ENCODE measurements at places on chromosomes 7 and 10. TPM values are rescaled to one million over a fixed set of nuclear protein-coding genes. Genes with fewer than 3 reads are reported as not detected.

Gene ZCWPW1
- 1.8 TPM for total RNA-seq

DNA sequence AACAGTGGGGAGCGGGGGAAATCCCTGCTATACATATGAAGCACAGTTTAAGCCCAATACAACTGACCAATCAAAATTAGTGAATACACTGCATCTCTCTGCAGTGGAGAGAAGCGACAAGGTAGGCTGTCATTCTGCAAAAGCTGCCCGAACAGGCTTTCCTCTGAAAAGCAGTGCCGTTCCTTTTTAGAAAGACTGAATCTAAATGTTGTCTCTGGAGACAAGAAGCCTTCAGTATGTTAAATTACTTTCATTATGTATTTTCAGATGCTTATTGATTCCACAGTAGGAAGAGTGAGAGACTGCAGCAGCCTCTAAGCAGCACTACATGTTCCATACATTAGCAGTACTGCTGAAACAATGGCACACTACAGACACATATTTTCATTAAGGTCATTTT is at the start of gene GPR22:
Gene GPR22, plus strand, starts transcription at position 129 of the 400 bp plus-strand sequence. CDS start 4,004 bp downstream, outside the sequence.
- no peak for DNase-seq
- H3K27ac ChIP-seq, result no peak within 1 kb of the TSS
- H3K27me3 ChIP-seq, result no peaks in the 10 kb centered on the region
- H3K4me3 ChIP-seq, result no peak within 1 kb of the TSS

DNA sequence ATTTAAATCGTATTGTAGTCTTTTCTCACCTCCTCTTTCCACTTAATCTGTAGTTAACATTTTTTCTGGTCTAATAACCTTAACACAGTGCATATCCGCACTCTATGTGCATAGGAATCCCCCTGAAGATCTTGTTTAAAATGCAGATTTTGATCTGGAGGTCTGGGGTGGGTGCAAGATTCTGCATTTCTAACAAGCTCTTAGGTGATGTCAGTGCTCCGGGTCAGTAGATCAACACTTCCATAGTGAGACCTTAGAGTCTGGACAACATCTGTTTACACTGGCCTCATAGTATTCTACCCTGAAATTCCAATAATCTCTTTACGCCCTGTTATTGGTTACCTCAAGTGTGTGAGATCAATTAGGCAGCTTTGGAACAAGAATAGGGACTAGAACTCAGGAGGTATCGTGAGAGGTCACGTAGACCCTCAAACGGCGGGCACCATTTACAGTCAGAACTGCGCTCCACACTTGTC is 434 bp upstream of the PLEKHA8 start:
- H3K4me3 ChIP-seq, result peak overlapping the region; percentile 47
- no peaks in the 10 kb centered on the region for H3K27me3 ChIP-seq
- no peak for DNase-seq
- peaks cover 33% of the 10 kb centered on the region for H3K4me1 ChIP-seq
- no peaks in the 10 kb centered on the region for H3K36me3 ChIP-seq

DNA sequence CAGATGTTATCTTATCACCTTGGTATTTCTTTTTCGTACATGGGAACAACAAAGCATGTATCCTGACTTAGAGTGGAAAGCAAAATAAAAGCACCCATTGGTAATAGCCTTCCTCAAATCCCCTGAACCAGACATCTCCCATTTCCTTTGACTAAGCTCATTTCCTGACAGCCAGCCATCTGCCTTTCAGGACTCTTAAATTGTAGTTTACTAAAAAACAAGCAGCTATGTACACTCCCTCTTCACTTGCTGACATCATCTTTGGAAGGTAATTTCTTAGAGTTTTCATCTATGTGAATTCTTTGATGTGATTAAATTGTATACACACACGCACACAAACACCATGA is 40.7 kb downstream of the ARL4A start:
- H3K4me3 ChIP-seq, result no peak overlapping the region
- H3K27ac ChIP-seq, result no peak overlapping the region
- peaks cover 3% of the 10 kb centered on the region for H3K4me1 ChIP-seq
- DNase-seq, result no peak

GRCh38 chr10:15227611-15228372 is 59.3 kb upstream of the NMT2 start:
- no peak overlapping the region for H3K4me3 ChIP-seq
- no peaks in the 10 kb centered on the region for H3K36me3 ChIP-seq
- no peaks in the 10 kb centered on the region for H3K4me1 ChIP-seq

Gene LLCFC1
- total RNA-seq, result not detected

GRCh38 chr10:44118500-44118899 is 266.4 kb downstream of the CXCL12 start:
- no peaks in the 10 kb centered on the region for H3K36me3 ChIP-seq
- H3K27me3 ChIP-seq, result no peaks in the 10 kb centered on the region
- no peaks in the 10 kb centered on the region for H3K4me1 ChIP-seq
- no peak for DNase-seq

Gene SUFU
- 10.2 TPM for total RNA-seq

- no peak overlapping the region for H3K27ac ChIP-seq
- no peaks in the 10 kb centered on the region for H3K4me1 ChIP-seq
These were observed 247.0 kb downstream of the SORCS1 start for GRCh38 chr10:106917452-106918055.

DNA sequence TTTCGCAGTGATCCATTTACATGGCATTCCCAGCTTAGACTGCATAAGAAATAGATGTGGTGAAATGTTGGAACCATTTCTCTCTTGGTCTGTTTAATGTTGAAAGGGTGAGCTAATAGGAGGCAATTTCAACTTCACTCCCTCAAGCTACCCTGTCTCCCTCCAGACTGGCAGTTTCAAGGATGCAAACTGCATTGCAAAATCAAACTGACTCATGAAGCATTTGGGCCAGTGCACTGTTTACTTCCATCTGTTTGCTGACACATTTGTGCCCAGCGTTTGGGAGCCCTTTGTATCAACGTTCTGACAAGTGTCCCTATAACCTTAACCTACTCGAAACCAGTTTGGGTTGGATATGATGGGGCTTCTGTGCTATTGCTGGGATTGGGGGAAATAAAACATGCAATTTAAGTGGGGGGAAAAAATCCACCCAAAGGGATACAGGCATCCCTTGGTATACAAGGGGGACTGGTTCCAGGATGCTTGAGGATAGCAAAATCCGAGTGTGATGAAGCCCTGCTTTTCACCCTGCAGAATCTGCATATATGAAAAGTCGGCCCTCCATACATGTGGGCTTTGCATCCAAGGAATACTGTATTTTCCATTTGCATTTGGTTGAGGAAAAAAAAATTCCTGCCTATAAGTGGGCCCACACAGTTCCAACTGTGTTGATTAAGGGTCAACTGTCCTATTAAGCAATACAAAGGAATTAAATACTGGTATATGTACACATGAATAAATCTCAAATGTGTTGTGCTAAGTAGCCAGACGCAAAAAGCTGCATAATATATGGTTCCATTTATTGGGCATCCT is 15.6 kb downstream of the RHEB start:
- no peak overlapping the region for H3K27ac ChIP-seq
- peaks cover 4% of the 10 kb centered on the region for H3K4me1 ChIP-seq
- DNase-seq, result peak; percentile 44
- H3K36me3 ChIP-seq, result no peaks in the 10 kb centered on the region

Gene HOXA11
- total RNA-seq, result 6.4 TPM

DNA sequence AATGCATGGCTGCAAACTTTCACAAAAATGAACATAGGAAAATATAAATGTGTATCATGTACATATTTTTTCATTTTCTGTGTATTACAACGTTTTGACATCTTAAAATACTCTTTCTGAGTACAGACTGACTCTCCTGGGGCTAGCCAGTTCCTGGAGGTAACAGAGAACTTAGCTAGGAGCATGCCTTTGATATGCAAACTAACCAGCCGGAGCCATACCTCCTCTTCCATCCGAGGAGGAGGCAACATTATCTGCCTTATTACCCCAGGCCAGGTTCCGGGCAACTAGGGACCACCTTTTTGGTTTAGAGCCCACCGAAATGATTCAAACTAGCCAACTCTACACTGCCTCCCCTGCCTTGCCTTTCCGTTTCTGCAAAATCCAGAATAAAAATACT is 33.7 kb upstream of the HECW1 start:
- no peak for DNase-seq
- H3K27me3 ChIP-seq, result no peaks in the 10 kb centered on the region
- no peaks in the 10 kb centered on the region for H3K4me1 ChIP-seq
- no peak overlapping the region for H3K27ac ChIP-seq

DNA sequence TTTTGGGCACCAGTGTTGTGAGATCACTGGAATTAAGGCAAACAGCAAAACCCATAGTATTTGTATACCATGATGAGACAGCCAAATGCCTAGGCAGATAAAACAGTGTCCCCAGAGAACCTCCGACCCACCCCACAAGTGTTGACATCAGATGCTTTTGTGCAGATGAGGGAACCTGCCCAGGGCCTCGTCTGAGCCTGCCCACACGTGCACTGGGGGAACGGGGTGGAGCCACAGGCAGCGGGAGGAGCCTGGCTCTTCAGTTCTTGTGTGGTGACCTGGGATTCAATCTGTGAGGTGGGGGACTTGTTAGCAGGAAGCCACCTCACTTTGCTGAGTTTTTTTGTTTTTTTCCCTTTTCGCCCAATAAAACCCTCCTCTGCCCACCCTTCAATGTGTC is 33.4 kb upstream of the OPTN start:
- no peak overlapping the region for H3K4me3 ChIP-seq
- no peaks in the 10 kb centered on the region for H3K27me3 ChIP-seq
- no peaks in the 10 kb centered on the region for H3K36me3 ChIP-seq
- H3K27ac ChIP-seq, result no peak overlapping the region

Gene KCNIP2
- 0.36 TPM for total RNA-seq

Gene TRIL
- total RNA-seq, result 4.6 TPM

Gene SEMA3C
- 139 TPM for total RNA-seq

DNA sequence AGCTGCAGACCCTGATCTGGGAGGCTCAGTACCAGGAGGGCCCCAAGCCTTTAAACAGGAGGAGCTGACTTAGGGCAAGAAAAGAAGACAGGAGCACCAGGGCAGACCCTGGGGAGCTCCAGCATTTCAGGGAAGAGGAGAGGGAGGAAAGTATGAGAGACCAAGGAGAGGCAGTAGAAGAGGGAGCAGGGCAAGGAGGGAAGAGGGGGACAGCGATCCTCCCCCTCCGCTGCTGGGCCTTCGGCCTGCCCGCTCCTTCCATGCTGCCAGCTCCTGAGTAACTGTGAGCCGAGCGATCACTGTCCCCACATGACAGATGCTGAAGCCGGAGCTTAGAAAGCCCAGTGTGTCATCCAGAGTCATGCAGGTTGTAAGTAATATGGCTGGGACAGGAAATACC is 65.9 kb downstream of the ALOX5 start:
- no peaks in the 10 kb centered on the region for H3K4me1 ChIP-seq
- H3K27ac ChIP-seq, result no peak overlapping the region
- DNase-seq, result no peak
- H3K36me3 ChIP-seq, result no peaks in the 10 kb centered on the region

Gene PRSS1
- total RNA-seq, result 71.2 TPM

DNA sequence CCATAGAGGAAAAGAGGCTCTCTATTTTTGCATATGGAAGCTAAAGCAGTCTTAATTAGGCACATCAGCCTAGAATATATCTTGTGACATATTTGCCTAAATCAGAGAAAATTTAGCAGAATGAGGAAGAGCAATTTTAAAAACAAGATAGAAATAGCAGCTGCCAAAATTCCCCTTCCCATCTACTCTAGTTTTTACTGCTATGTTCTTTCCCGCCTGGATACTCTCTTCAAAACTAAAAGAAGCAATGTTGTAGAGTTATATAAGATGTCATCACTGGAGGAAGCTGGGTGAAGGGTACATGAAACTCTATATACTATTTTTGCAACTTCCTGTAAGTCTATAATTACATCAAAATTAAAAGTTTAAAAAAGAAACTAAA is 87.0 kb downstream of the ARMH3 start:
- no peak overlapping the region for H3K4me3 ChIP-seq
- no peaks in the 10 kb centered on the region for H3K27me3 ChIP-seq
- H3K4me1 ChIP-seq, result no peaks in the 10 kb centered on the region
- no peaks in the 10 kb centered on the region for H3K36me3 ChIP-seq
- peak overlapping the region; percentile 49 for H3K27ac ChIP-seq
- DNase-seq, result no peak

DNA sequence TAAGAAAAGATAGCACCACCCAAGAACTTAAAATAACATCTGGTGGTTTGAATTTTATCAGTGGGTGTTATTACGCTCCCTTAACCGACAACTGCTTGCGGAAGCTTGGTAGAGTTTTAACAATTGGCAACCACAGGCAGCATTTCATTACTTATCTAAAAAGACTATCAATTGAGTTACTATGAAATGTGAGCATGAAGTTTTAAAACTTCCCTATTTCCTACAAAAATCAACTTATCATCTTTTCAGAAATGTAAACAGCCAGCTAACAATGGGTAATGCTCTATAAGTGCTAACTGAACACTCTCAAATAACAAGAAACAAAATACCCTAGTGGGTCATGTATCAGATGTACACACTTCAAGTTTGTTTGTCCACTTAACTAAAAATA is 68.8 kb downstream of the OSBPL3 start:
- H3K27ac ChIP-seq, result no peak overlapping the region
- no peaks in the 10 kb centered on the region for H3K27me3 ChIP-seq
- no peaks in the 10 kb centered on the region for H3K36me3 ChIP-seq
- no peak overlapping the region for H3K4me3 ChIP-seq
- no peaks in the 10 kb centered on the region for H3K4me1 ChIP-seq
- DNase-seq, result no peak

Gene MALRD1
- 65.4 TPM for total RNA-seq

Gene FFAR4
- 0.16 TPM for total RNA-seq

GRCh38 chr10:4058514-4059029 is 273.6 kb upstream of the KLF6 start:
- H3K4me3 ChIP-seq, result no peak overlapping the region
- no peaks in the 10 kb centered on the region for H3K36me3 ChIP-seq
- H3K27ac ChIP-seq, result peak overlapping the region; percentile 62
- DNase-seq, result no peak

Gene SFRP5
- total RNA-seq, result 18.5 TPM

- H3K27ac ChIP-seq, result no peak overlapping the region
- no peak overlapping the region for H3K4me3 ChIP-seq
- no peak for DNase-seq
- no peaks in the 10 kb centered on the region for H3K4me1 ChIP-seq
- H3K27me3 ChIP-seq, result no peaks in the 10 kb centered on the region
- H3K36me3 ChIP-seq, result no peaks in the 10 kb centered on the region
These were observed 203.8 kb upstream of the ZMIZ1 start for GRCh38 chr10:78864761-78865537.

DNA sequence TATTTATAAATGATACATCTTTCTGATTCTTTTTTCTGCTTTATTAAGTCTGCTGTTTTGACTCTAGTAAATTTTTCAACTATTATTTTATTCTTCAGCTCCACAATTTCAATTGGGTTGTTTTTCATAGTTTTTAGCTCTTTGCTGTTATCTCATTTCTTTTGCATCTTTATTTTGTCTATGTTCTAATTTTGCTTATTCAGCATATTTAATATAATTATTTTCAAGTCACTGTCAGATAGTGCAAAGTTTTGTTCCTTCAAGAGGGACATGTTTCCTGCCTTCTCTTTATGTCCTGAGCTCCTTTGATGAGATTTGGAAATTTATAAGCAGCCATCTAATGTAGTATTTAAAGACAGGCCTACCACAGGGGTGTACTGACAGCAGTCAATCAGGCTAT is 131.5 kb upstream of the ZNF722 start:
- H3K27me3 ChIP-seq, result no peaks in the 10 kb centered on the region
- no peak overlapping the region for H3K4me3 ChIP-seq
- no peak for DNase-seq
- no peaks in the 10 kb centered on the region for H3K4me1 ChIP-seq
- H3K36me3 ChIP-seq, result no peaks in the 10 kb centered on the region
